ENCODE measurements at places on chromosomes 6 and 20.

DNA sequence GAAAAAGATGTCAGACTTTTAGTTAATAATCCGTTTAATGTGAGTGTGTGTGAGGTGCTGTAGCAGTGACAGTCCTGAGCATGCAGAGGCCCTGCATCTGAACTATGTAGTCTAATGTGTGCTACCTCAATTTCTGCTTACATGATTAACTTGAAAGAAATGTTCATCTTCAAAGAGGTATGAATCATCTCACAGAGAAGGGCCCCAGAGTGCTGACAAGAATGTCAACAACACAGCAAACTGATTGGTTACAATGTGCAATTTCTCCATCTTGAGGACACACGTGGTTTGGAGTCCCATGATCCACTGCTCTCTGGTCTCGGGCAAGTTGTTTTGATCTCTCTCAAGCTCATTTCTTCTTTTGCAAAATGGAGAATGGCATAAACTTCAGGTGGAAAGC lies 61.7 kb upstream of the EMILIN3 start:
- DNase-seq, result no peak

GRCh38 chr6:79438030-79438429 lies 99.2 kb downstream of the LCA5 start:
- no peak for DNase-seq

- DNase-seq, result no peak
These were observed 83.4 kb downstream of the MAP7 start for GRCh38 chr6:136466777-136467176.

DNA sequence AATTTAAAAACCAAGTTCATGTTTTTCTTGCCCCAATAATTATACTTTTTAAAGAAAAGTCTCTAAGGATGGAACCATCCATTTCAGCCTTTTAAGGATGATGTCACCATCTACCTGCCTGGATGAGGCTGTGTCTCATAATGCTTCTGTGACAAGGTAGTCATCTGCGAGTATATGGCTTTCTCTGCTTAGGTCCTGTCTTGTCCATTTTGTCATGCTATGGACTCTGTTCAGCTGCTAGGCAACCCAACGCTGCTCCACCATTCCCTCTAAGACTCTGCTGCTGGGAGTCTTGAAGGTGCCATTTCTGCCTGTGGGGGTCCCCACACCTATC lies 459.8 kb upstream of the RUNX2 start:
- no peak for DNase-seq

- DNase-seq, result no peak
These were observed 5.6 kb downstream of the PIM1 start for GRCh38 chr6:37175332-37176267.

GRCh38 chr6:130965656-130966055 lies 97.4 kb downstream of the EPB41L2 start:
- DNase-seq, result no peak

GRCh38 chr6:10033223-10033829 lies 381.5 kb downstream of the TFAP2A start:
- no peak for DNase-seq

GRCh38 chr6:45727819-45728449 lies 287.7 kb downstream of the CLIC5 start:
- DNase-seq, result no peak

DNA sequence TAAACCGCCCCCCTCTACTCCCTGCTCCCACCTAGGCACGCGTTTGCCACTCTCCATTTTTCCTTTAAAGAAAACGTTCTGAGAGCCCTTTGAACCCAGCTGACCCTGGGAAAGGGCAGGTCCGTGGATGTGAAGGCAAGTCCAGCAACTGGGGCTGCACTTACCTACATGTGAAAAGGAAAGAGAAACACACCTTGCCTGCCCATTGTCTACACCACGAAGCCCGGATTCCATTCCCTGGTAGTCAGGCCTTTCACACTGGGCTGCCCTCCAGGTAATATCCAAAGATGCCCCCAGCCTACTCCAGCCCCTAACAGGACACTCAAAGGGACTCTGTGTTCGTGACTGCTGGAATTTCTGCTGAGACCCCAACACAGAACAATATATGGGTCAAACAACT lies 94.4 kb downstream of the CD83 start:
- no peak for DNase-seq

DNA sequence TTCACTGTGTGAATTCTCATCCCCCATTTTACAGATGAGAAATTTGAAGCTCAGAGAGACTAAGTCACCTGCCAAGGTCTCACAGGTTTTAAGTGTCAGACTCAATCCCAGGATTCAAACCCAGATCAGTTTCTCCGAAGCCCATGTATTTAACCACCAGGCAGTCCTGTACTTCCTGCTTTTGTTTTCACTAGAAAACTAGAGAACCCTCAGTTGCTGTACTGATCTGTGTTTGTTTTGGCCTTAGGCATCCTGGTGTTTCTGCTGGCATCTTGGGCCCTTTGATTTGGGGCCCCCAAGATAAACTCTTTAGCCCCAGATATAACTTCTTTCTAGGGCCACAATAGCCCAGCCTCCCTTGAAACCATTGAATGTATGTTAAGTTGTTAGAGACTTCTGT lies 36.5 kb downstream of the PPP1R16B start:
- DNase-seq, result no peak

- no peak for DNase-seq
These were observed 49.4 kb downstream of the DTD1 start for GRCh38 chr20:18637224-18637623.

Data from activated naive CD8-positive, alpha-beta T cell treated with anti-CD3 and anti-CD28 coated beads, Interleukin-2, amount 50 U/mL, for 16 hours (primary cell).